ELF-1 (cell line): ENCODE measurements at places on chromosomes 6 and 20.

DNA sequence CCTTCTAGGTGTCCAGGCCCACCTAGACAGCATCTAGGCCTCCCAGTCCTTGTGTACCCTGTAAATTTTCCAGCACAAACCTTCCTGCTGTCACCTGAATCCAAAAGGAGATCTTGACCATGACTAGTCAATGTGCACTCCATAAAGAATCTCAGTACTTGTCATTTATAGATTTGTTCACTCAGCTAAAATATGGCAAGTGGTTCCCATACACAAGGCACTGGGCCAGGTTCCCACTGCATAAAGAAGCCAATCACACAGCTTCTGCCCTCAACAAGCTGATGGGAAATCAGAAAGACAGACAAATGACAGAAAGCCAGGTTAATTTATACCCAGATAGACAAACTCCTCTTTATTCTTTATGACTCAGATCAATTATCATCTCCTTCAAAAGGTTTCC lies 526.8 kb downstream of the CD83 start:
- DNase-seq = no peak

- no peak for DNase-seq
Measured at GRCh38 chr20:54107600-54108325, 37.4 kb upstream of the BCAS1 start.

DNA sequence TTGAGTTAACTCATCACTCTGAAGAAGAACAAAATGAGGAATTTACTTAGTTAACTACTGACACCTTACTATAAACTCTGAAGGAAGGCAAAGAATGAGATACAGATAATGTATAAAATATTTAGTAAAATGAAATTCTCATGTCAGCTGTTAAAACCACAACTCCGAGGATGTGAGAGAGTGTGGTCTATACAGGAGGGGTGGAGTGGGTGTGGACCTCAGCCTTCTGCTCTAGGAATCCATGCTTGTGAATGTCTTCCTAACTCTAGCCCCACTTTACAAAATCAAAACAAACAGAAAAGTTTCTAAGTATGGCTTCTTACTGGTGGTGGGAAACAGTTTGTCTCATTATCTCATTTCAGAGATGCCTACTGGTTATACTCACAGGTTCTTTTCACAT lies 14.2 kb downstream of the PPP1R14C start:
- no peak for DNase-seq

GRCh38 chr6:53746442-53747103 lies 48.2 kb upstream of the LRRC1 start:
- DNase-seq = peak; percentile 20

- DNase-seq = peak; percentile 46
Measured at GRCh38 chr20:49674383-49675352, 39.0 kb downstream of the B4GALT5 start.

DNA sequence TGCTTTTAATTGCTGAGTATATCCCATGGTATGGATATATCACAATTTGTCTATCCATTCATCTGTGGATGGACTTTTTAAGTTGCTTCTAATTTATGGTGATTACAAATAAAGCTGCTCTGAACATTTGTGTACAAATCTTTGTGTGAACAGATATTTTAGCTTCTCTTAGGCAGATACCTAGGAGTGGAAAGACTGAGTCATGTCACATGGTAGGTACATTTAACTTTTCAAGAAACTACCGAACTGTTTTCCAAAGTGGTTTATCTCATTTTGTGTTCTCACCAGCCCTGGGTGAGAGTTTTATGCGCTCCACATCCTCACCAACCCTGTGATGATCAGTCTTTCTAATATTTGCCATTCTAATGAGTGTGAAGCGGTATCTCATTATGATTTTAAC lies 31.0 kb upstream of the ZNFX1 start:
- no peak for DNase-seq

DNA sequence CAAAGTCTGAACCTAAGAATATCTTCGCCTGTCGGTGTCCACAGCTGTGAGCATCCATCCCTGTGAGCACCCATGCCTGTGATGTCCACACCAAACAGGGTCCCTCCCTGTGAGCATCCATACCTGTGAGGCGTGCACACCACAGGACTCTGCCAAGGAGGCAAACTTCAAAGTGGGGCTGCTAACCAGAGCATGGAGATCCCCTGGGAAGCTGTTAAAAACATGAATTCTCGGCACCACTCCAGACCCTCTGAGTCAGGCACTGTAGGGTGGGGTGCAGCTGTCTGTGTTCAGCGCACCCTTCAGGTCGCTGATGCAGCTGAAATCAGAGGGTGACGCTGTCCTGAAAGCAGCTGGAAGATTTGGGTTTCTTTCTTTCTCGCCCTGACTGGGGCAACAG lies 85.4 kb upstream of the NXT1 start:
- no peak for DNase-seq

DNA sequence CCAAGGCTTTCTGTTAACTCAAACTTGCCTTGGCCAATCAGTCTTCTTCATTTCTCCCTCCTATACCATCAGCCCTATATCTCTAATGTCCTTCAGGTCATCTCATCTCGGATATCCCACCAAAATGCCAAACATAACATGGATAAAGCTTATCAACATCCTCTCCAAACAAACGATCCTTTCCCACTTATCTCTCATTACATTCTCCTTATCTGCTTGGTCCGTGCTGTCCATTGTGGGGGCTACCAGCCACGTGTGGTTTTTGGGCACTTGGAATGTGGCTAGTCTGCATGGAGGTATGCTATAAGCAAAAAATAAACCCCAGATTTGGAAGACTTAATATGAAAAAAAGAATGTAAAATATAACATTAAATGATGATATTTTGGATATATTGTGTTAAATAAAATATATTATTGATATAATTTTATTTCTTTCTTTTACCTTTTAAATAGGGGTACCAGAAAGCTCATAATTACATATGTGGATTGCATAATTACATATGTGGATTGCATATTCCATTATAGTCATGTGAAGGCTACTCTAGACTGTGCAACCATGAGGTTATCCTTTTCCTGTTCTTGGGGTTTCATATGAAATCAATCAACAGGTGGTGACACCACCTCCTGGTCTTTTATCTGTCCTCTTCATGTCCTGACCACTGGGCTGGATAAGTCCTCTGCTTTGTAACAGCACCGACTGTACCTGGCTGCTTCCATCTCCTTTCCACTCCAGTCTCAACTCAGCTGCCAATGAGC lies 123.0 kb downstream of the CD83 start:
- DNase-seq = no peak

DNA sequence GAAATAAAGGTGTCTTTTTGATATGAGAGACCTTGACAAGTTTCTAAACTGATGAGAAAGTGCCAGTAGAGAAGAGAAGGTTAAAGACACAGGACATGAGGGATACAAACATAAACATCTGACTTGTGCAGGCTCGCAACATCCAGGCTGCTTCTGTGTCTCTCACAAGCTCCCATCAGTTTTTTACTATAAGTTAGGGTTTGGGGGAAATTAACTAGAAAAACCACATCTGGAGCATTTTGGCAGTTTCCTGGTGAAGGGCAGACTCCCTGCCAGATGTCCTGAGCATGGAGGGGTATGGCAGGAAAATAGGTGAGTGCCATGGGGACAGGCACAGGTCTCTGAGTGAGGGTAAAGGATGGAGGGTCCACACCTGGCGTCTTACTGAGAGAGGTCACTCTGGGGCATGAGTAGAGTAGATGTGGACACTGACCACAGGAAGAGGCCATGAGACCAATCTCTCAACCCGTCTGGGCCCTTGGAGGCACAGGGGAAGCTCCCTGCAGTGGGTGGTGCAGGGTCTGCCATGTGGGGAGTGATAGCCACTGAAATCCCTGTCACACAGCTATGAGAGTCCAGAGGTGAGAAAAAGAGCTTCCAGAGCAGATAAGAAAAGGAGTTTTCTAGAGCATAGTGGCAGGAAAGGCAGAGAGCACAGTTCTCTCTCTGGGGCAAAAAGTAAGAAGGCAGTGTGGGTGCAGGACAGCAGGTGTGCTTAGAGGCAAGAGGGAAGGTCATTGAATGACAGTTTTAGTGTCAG lies 193.3 kb upstream of the SYNDIG1 start:
- DNase-seq = no peak

- DNase-seq = no peak
Measured at GRCh38 chr20:59299945-59300332, 472 bp upstream of the EDN3 start.

DNA sequence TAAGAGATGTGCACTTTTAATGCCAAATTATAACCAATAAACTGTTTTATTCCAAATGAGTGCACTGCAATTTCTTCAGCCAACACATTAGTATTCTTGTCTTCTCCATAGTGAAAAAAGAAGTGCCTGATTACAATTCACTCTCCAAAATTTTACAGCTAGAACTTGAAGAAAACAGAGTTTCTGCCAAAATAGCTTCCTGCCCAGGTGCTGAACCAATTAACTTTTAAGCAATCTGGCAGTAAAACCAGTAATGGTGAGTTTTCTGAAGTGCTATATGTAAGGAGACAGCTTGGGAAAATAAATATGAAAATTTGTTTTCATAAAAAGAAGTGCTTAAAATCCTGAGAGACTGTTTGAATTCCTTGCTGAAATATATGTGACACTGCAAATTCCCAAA lies 266.0 kb upstream of the NT5E start:
- DNase-seq = no peak

- DNase-seq = peak; percentile 38
Measured at GRCh38 chr6:24910331-24910960, 25.3 kb downstream of the RIPOR2 start.

DNA sequence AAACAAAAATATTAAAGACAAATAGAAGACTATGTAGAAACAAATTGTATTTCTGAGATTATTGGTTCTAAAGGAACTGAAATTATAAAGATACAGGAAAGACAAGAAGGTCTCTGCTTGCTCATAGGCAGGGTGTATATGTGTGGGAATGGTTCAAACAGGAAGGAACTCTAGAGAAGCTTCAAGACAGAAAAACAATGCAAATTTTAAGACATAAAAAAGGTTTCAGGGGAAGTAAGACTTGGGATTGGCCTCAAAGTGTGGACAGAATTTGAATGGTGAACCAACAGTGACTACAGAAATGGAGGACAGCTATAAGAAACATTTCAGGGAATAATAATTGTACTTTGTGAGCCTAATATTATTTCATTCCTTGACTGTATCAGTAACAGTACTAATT lies 50.3 kb downstream of the OR2B2 start:
- no peak for DNase-seq

DNA sequence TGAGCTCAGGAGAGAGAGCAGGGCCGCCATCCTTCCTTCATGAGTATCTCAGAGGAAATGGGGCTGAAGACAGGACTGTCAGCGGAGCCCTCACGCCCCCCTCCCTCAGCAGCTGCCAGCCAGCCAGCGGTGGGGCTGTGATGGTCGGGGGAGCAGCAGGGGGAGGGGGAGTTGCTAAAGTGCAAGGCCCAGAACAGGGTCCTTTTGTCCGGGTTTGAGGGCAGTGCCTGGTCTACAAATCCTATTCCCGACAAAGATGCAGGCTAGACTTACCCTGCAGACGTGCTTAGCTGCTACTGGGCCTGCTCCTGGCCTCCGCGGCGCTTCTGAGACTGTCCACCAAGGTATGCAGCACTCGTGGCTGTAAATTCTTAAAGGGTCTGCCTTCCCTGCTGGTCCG lies 593.4 kb upstream of the CDH4 start:
- peak; percentile 40 for DNase-seq

- peak; percentile 70 for DNase-seq
Measured at GRCh38 chr6:161273274-161273751, 548 bp downstream of the AGPAT4 start.

DNA sequence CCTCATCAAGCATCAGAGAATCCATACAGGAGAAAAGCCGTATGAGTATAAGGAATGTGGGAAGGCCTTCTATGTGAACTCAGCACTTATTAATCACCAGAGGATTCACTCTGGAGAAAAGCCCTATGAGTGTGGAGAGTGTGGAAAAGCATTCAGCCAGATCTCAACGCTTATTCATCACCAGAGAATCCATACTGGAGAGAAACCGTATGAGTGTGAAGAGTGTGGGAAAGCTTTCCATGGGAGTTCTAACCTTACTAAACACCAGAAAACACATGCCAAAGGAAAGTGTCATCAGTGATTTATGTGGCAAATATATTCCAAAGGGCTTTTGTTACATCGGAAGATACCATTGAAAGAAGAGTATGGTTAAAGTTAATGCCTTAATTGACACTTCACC lies 25.4 kb downstream of the ZKSCAN8 start:
- no peak for DNase-seq

DNA sequence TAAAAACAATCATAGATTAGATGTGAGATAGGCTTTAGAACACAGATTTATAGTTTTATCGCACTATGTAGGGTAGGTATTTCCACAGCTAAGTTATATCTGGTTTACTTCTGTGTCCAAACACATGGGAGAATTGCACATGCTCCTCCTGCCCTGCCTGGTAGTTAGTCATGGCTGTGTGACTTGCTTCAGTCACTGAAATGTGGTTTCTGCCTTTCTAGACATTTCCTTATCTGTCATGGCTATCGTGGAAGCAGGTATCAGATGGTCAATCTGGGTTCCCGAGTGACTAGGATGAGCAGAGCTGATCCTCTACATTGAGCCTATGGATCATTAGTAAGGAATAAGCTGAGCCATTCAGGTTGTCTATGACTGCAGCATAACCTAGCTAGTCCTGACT lies 117.8 kb upstream of the GMDS start:
- DNase-seq = no peak

- no peak for DNase-seq
Measured at GRCh38 chr6:119148825-119149525, 70.5 kb upstream of the FAM184A start.

DNA sequence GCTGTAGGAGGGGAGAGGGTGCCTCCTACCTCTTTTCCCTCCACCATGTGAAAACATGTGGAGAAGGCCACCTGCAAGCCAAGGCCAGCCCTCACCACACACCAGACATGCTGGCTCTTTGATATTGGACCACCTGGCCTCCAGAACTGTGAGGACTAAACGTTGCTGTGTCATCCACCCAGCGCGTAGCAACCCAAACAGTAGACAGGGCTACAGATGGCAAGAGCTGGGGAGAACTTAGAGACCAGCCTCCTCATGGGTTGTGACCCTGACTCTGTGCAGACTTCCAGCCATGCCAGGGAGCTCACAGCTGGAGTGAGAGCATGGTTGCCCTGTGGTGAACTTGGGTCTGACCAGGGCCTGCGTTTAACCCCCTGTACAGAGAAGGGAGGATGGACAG lies 195.9 kb upstream of the CST7 start:
- DNase-seq = no peak

GRCh38 chr6:145963216-145964068 lies 716 bp downstream of the SHPRH start:
- DNase-seq = no peak

- no peak for DNase-seq
Measured at GRCh38 chr6:39520411-39520810, 197.9 kb upstream of the KCNK16 start.

- peak; percentile 67 for DNase-seq
Measured at GRCh38 chr6:110180228-110181008, at the start of gene CDC40. CDC40 (plus strand) TSS chr6:110180427; CDS start chr6:110180445, 18 bp downstream.

- no peak for DNase-seq
Measured at GRCh38 chr20:35833241-35833640, 61.4 kb downstream of the PHF20 start.

GRCh38 chr20:46699651-46700359 lies 9.6 kb upstream of the SLC2A10 start:
- peak; percentile 53 for DNase-seq

GRCh38 chr6:164057876-164058275 lies 643.4 kb downstream of the QKI start:
- no peak for DNase-seq
